ENCODE measurements at places on chromosomes 2 and 18.

GRCh38 chr2:68723181-68723580, 11.4 kb upstream of the ARHGAP25 start:
- DNase-seq: no peak

DNA sequence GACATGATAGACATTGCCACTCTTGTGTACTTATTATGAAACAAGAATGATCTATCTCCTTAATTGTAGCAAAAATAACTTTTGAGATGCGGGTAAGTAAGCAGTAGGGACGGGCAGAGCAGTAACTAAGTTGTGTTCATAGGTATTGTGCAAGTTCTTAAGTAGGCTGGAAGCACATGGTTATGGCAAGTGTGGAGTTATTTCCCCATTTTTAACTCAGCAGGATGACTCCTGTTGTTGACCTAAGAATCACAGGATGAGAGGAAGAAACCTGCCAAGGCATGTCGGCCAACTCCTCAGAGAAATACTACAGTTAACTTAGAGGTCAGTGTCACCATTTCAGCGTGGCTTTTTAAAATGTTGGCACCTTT, 51.1 kb upstream of the FN1 start:
- DNase-seq: no peak

DNA sequence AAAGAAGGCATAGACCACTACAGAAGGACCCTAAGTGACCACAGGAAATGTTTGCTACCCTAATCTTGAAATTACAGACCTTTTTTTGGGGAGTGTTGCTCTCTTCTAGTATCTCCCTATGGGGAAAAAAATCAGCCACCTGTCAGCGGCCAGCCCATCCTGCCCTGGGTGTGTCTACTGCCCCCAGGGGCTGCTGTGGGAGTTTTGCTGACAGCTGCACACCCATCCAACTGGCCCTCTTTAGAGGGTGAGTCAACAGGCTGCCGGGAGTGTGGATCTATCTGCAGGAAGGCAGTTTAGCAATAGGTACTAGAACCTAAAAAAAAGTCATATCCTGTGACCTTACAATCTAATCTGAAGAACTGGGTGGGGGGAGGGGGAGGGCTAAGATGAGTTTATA, 796 bp upstream of the DYSF start:
- DNase-seq: peak; percentile 34

DNA sequence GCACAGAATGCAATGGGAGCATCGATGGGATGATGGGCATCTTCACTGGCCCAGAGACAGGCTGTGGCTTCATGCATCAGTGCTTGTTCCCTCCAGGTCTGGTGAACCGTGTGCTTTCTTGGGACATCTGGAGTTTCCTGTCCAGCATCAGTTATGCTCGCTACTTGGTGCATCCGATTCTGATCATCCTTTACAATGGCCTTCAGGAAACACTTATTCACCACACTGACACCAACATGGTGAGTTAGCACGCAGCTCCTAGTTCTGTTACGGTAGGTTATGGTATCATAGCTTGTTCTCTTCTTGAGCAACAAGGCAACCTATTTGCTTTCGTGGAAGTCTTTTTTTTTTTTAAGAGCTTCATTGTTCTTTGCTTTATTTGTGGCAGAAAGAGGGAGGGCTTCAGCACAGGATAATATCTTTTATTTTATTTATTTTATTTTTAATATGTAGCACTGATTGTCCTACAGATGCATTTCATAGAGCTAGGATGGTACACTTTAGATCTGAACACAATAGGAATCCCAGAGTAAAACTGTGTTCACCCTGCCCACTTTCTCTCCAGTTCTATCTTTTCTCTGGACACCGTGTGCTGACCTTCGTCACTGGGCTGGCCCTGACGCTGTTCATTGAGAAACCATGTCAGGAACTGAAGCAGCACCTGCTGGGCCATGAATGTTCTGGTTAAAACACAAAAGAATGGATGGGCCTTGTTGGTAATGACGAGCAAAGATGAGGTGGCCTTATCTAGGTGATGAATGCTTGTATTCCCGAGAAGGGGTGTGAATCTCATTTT, 71.2 kb upstream of the SEC11C start:
- no peak for DNase-seq

DNA sequence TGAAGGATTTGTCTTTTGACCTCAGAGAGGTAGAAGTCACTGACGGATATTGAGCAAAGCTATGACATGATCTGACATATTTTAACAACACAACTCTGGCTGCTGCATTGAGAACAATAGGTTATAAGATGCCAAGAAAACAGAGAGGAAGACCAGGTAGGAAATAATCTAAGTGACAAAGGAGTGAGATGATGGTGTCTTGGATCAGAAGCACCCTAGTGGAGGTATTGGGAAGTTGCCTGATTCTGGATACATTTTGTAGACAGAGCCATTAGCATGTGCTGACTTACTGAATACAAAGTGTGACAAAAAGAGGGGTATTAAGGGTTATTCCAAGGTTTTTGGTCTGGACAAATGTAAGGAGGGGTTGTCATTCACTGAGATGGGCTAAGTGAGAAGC, 1438.1 kb downstream of the DPP10 start:
- DNase-seq: peak; percentile 24

DNA sequence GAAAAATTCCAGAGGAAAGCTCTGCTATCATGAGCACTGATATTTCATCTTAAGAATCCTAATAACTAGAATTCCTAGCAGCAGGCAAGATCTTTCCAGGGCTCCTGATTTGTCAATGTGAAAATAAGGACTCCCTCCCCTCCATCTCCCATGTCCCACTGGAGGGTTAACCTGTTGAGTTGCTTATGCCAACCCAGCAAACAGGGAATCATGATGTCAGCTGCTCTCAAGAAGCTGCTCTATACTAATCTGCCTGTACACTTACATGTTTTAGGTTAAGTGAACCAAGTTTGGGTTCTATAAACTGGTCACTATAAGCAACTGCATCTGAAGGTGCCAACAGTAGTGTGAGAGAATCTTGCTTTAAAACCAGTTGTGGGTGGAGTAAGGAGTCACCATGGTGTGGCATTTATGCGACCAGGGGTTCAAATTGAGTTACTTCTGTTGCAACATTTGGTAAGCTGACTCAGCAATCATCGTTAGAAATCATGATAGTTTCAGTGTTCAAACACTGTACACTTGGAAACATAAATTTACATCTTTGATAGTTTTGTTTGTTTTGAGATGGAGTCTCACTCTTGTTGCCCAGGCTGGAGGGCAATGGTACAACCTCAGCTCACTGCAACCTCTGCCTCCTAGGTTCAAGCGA, 53.4 kb downstream of the STK25 start:
- no peak for DNase-seq

- DNase-seq: no peak
Observed at GRCh38 chr18:28422577-28422976, 245.6 kb upstream of the CDH2 start.

- DNase-seq: no peak
Observed at GRCh38 chr2:231546014-231546715, 15.9 kb upstream of the NMUR1 start.

GRCh38 chr18:48613589-48614404, 75.0 kb downstream of the CTIF start:
- DNase-seq: no peak

DNA sequence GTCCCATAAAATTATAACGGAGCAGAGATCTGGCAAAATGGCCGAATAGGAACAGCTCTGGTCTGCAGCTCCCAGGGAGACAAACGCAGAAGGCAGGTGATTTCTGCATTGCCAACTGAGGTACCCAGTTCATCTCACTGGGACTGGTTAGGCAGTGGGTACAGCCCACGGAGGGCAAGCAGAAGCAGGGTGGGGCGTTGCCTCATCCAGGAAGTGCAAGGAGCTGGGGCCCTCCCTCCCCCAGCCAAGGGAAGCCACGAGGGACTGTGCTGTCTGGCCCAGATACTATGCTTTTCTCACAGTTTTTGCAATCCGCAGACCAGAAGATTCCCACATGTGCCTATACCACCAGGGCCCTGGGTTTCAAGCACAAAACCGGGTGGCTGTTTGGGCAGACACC, 22.8 kb downstream of the ICA1L start:
- DNase-seq: no peak

DNA sequence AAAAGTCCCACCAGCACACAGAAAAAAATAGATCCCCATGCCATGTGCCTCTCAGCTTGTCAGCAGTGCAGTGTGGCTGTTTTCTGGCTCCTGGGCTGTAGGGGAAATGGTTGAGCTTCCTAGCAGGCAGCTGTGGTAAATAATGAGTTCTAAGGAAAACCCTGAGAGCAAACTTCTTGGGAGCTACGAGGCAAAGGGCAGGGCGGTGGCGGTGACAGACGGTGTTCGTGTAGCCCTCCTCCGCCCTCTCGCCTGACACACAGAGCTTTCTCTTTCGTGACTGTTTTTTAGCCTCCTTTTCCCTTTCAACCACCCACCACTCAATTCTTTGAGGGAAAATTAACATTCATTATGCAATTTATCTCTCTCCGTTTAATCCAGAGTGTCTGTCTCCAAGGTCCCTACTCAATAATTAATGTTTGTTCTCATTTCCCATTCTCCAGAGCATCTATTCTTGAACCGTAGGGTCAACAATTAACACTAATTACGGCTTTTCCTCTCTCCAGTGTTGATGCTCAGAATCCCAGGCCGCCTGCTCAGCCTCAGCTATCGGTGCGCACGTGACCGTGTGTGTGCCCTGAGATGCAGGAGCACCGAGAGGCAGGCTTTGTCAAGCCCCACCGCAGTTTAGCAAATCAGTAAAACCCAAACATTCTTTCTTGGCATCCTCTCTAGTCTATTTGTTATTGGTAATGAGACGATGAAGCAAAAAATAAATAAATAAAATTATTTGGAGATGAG, 50.1 kb downstream of the KIAA2012 start:
- DNase-seq: no peak

- no peak for DNase-seq
Observed at GRCh38 chr2:121052521-121052920, 232.5 kb downstream of the TFCP2L1 start.

- no peak for DNase-seq
Observed at GRCh38 chr2:129203331-129203730, 776.1 kb upstream of the RAB6C start.

GRCh38 chr2:200476836-200477235, 33.0 kb downstream of the KCTD18 start:
- no peak for DNase-seq

DNA sequence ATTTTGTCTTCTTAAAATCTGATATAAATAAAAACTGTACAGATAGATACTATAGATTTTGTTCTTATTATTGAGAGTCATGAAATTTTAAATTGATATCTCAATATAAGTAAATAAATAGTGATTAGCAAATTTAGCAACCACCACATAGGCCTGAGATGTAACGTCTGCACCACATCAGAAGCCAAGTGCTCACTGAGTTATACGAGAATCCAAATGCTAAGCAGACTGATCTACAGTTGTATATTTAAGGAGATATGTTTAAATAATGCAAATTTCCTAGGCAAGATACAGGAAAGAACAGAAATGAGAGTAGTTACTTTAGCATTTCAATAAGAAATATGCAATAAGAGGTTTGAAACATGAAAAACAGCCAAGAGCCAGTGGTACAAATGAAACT, 85.2 kb upstream of the UNC80 start:
- DNase-seq: no peak

DNA sequence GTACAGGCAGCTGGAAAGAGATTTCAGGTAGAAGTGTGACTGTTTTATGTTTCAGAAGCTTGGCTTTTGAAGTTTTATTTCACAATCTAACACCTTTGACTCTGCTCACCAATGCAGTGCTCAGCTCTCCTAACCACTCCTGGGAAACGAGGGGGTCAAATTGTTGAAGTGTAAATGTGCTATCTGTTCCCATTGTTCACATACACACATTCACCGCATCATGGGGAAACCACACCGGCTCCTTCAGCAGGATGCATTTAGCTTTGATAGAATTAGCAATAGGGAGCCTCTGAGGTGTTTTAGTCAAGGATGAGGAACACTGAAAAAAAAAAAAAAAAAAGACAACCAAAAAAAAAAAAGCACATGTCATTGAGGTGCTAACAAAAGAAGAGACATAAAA, 13.4 kb upstream of the DLGAP1 start:
- DNase-seq: no peak

- DNase-seq: no peak
Observed at GRCh38 chr2:42823744-42824453, 31.5 kb upstream of the HAAO start.

- DNase-seq: no peak
Observed at GRCh38 chr2:21892140-21892539, 768.4 kb downstream of the TDRD15 start.

DNA sequence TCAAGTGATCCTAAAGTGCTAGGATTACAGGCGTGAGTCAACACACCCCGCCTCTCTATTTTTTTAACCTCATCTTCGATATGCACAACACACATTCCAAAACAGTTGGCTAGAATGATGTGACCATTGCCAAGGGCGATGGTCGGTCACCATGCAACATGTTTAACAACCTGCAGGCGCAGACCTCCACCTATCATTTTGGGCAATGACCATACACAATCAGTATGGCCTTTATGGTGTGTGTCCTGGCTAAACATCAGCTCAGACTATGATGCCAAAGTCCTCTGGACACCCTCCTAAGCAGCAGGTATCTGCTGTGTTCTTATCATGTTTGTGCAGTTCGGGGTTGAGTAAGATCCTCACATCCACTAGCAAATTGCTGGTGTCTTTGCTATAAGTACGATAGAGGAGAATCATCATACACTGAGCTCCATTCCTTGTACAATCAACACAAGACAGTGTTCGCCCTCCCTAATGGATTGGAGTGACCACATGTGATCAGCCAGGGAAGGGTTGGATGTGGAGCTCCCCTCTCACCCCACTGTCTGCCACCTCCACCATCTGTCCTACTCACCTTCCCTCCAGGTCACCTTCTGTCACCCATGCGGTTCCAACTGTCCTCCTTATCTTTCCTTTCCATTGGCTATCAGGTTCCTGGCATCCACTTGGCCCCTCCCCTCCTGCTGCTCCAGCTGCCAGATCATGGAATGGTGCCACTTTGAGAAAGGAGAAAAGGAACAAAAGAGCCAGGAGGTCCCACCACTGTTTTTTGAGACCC, 7.9 kb upstream of the RNF152 start:
- DNase-seq: no peak

GRCh38 chr2:55048508-55049042, 1.7 kb downstream of the RTN4 start:
- DNase-seq: peak; percentile 64

DNA sequence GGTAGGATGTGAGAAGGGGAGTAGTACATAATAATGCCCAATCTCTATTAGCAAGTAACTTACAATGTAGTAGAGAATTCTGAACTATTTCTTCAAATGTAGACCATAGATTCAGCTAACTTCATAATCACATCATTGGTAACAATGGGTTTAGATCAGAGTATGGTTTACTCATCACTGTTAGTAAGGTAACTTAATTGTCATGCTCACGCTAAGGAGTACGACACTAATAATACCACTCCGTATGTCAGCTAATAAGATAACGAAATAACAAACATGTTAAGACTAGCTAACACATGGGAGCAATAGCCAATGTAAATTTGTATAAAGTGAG, 56.4 kb upstream of the CCDC141 start:
- no peak for DNase-seq

- DNase-seq: no peak
Observed at GRCh38 chr2:108998911-108999310, 9.9 kb upstream of the EDAR start.

- no peak for DNase-seq
Observed at GRCh38 chr18:3620146-3621119, 170.5 kb downstream of the TGIF1 start.
